ENCODE measurements at places on chromosomes 7 and 10. TPM values are rescaled to one million over a fixed set of nuclear protein-coding genes. Genes with fewer than 3 reads are reported as not detected.

DNA sequence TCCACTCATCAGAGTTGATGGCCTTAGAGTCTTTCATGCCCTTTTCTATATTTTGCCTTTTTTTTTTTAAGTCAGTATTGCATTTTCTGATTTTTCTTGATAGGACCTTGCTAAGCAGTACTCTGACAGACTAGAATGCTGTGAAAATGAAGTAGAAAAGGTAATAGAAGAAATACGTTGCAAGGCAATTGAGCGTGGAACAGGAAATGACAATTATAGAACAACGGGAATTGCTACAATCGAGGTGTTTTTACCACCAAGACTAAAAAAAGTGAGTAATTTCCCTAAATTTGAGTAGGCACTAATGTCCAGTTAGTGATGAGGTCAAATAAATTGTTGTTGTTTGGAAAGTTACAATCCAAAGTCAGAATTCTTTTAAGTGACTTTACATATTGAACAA, 7.4 kb downstream of the NUB1 start:
- no peak for ATAC-seq

DNA sequence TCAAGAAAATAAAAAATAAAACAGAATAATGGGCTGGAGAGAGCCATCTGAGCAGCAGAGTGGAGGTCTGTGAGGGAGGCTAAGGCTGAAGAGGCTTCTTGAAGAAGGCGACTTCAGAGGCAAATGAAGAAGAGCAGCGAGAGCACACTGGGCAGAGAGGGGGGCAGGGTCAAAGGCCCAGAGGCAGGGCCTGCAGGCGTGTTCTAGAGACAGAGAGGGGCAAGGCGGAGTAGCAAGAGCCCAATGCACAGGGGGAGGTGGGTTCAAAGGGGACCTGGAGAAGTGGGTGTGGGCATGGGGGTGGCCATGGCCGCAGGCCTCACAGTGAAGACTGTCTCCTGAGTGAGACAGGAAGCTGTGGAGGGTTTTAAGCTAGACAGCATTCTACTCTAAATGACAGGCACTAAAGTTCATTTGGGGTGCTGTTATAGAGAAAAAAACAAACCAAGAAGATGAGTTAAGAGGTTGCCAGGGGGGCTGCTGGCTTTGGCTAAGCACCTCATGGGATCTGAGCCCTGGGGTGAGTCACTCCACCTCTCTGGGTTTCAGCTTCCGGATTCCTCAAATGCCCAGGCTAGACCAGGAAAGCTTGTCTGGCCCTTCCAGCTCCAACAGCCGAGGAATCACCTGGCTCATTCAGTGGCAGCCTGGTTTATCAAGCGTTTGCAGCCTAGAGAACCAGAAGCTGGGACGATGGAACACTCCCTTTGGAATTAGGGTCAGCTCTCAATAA, 81.7 kb downstream of the DLG5 start:
- ATAC-seq: no peak

Gene PLAU
- 0.23 TPM for total RNA-seq

Gene SH2B2
- total RNA-seq: 9.2 TPM

DNA sequence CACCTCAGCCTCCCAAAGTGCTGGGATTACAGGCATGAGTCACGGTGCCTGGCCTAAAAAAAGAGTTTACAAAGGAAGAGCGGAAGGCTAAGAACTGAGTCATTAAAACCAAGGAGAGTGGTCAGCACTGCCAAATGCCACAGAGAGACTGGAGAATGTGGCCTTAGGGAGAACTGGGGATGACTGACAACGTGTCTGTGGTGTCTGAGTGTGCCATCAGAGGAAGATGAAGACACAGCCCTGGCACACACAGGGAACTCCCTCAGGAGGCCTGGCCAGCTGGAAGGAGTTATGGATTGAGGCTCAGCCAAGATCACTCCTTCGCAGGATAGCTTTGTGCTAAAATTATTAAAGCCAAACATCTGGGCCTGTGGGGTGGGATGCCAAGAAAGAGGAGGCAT, 3.9 kb upstream of the INA start:
- peak; percentile 92 for ATAC-seq
